A172 (cell line): ENCODE measurements at places on chromosomes 5 and 9.

- no peak for DNase-seq
Observed at GRCh38 chr9:75851917-75852316, 38.6 kb upstream of the PCSK5 start.

- DNase-seq, result no peak
Observed at GRCh38 chr9:3367185-3367584, 158.6 kb downstream of the RFX3 start.

GRCh38 chr9:129868023-129868871 is 33.0 kb downstream of the USP20 start:
- no peak for DNase-seq

GRCh38 chr5:157222506-157223230 is 42.0 kb downstream of the ITK start:
- peak; percentile 82 for DNase-seq

- no peak for DNase-seq
Observed at GRCh38 chr9:70868041-70868440, 253.4 kb downstream of the TRPM3 start.

GRCh38 chr9:89382026-89382986 is 64.0 kb downstream of the SECISBP2 start:
- no peak for DNase-seq

DNA sequence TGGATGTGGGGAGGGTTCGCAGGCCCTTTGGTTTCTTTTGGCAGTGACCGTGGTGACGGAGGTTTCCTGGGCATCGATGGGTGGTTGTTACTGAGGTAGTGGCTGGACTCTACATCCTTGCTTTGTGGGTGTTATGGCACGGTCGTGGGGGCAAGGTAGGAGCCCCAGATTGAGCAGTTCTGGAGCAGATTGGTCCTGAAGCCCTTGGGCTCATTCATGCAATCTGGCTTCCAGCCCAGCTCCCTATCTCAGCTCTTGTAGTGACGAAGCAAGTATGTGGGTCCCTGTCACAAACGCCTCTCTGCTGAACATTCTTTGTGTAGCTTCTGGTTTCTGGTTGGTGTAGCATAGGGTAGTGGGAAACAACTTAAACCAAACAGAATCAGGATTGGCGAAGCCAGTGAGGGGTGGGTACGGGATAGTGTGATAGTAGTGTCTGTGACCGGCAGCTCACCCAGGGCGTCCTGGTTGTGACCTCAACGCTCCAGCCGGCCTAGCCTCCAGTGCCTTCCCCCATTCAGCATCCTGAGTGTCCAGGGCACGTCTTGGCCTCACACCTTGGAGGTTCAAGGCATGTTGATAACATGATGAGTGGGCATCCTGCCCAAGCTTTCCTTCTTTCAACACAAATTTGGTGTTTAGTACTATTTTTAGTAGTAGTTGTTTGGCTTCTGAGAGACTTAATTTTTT is 2.9 kb downstream of the NDUFS6 start:
- DNase-seq, result no peak

GRCh38 chr5:44389823-44390143 is 563 bp upstream of the FGF10 start:
- DNase-seq, result no peak

DNA sequence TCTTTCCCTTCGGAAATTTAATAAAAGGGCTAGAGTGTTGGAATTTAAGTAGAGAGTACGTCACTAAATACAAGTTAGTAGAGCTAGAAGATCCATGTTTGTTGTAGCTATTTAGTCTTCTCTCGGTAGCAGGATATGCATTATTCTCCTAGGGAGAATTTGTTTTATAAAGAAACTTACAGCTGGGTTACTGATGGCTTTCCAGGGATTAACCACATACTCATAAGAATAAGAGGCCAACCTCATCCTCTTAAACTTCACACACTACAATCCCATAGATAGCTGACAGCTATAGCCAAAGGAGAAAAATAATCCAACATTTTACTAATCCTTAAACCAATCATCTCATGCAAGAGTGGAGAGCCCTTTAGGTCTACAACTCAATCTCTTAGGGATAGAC is 43.0 kb downstream of the TLE1 start:
- no peak for DNase-seq

DNA sequence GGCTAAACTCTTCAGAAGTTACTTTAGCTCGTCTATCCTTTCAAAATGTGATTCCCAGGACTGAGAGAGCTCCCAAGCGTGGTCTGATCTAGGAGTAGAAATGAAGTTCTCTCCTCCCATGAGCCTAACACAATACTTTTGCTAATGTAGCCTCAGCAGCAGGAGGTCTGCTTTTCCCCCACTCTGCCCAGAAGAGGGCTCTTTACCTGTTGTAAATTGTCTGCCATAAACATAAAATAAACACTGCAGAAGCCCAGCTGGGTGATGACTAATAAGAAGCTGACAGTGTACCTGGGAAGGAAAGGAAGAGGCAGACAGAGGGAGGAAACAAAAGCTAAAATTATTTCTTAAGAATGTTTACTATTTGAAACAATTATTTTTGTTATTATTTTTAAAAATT is 15.4 kb downstream of the SLC36A3 start:
- DNase-seq, result peak; percentile 35

DNA sequence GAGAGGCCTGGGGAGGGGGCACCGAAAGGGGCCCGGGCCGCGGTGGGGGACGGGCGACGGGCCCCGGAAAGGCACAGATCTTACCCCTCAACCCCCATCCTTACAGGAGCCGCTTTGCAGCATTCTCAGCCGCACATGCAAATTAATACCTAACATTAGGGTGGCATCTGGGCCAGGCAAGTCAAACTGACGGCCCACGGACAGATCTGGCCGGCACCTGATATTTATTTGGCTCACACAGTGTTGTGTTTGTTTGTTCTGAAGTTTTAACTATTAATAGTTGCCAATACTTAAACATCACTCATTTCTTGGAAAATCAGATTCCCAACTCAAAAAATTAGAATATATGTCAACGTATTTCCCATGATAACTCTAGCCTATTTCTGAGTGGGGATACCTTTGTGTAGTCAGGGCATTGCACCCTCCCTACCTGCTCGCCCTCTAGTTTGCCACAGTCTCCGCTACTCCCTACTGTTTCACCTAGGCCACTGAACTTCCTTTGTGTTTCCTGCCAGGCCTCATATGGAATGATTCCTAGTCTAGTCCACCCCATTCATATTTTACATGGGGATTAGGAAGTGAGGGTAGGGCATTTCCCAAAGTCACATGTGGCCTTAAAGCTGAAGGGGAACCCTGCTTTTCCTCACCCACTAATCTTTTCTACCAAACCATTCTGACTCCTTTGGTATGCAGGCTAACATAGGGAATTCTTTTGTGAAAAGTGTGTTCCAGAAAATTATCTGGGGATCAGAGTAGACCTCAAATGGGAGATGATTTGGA is 71.9 kb upstream of the LARP1 start:
- peak; percentile 24 for DNase-seq

DNA sequence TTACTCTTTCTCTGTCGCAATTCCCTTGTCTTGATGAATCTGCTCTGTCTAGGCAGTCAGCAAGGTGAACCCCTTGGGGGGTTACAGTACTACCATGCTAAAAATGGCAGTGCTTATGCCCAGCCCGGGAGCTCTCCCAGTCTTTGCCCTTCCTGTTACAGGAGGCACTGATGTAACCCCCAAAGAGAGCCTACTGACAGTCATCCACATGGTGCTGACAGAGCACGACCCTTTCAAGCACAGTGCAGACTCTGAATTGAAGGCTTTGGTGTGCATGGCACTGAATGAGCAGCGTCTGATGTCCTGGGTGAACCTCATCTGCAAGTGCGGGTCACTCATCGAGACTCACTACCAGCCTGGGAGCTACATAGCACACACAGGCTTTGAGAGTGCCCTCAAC is 34.5 kb upstream of the SLC36A2 start:
- no peak for DNase-seq

DNA sequence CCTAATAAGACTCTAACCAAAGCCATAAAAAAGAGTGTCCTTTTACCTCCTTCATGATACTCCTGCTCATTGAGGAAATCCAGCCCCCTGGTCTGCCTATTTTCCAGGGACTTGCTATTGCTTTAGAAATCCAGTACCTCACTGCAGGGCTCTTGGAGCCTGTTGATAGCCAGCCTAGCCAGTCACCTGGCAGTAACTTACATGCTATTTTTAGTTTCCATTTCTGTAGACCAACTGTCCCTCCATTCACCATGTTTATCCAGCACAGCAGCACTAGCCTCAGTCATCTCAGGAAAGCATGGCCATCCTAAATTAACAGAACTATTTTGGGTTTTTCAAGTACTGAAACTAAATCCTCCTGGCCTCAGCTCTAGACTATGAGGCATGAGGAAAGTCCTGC is 91.5 kb upstream of the PHF24 start:
- DNase-seq, result no peak

DNA sequence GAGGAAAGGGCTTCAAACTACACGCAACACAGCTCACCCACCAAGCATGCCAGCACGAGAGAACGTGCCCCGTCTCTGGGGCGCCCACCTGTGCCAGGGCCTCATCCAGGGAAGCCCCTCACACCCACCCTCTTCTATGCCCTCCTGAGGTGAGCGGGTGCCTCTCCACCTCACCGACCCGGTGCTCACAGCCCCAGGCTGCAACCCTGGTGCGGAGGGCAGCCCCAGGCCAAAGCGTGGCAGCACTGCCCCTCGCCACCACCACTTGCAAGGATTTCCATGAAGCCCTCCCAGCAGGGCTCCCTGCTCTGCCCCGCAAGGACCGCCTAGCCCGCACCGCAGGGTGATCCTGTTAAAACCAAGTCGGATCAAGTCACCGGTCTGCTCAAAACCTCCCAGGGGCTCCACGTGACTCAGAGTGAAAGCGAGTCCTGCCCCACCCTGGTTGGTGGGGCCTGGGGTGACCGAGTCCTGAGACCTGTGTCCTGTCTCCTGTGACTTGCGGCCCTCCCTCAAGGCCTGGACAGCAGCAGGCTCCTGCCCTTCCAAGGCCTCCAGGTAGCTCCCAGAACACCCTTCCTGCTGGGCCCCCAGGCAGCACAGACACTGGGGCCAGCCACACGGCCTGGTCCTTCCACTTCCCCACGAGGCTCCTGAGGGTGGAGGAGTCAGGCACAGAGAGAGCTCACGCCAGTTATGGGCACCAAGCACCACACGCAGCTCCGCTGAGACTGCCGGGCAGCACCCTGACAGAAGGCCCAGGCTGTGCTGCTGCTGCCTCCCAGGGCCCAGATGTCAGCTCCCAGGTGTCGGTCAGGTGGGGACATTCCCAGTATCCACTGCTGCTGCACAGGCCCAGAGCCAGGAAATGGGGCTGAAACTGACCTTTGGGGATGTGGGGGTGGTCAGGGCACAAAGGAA is 12.7 kb downstream of the BRD3 start:
- no peak for DNase-seq

DNA sequence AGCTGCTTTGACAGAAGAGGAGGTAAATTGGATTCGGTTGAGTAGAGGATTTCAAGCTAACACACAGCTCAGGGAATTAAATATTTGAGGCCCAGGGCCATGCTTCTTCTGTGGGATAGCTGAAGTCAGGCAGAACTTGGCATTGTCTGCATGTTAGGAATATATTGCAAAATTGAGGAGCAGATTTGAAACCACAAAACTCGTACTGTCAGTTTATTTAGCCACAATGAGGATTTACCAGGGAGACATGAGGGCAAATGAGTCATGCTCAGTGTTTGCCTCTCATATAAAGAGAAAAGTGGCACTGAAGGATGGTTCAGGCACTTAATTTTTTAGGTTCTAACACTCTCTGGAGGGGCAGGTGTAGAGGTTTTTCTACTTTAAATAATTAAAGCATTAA is 83.0 kb upstream of the PRLR start:
- DNase-seq, result peak; percentile 61

GRCh38 chr5:147465747-147466146 is 44.1 kb downstream of the DPYSL3 start:
- DNase-seq, result no peak

GRCh38 chr9:82558855-82559630 is 503.9 kb downstream of the RASEF start:
- DNase-seq, result peak; percentile 60

DNA sequence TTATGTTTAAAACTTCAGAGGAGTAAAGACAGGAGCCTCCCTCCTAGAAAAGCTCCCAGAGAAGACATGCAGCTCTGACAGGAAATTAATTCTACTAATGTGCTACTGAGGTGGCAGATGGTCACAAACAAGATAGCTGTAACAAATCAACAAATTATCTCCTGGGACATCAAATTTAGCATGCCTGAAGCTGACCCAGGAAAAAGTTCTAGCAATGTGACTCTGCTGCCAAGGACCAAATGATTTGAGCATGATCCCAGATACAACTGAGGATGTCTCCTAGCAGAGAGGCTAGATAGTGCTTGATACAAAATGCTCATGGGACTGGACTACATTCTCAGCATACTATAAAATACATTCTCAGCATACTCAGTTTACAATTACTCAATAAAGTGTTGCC is 413.5 kb upstream of the SMC2 start:
- DNase-seq, result no peak

DNA sequence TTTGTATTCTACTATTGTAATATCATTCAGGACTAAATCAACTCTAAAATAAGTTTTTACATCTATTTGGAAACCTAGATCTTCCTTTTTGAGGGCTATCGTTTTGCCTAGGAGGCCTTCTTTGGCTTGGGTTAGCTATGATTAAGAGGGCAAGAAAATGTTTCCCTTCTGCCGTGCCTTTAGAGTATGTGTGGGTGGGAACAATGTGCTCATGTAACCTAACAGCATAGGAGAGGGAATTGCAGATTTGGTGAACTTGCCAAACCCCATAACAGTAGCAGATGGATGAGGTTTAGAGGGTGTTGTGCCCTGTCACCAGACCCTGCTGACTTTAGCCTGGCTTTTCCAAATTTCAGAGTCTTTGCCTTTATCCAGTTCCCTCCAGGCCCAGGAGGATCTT is 339.0 kb downstream of the ADGRV1 start:
- no peak for DNase-seq

GRCh38 chr9:70120834-70121510 is 77.3 kb downstream of the MAMDC2 start:
- DNase-seq, result peak; percentile 95

DNA sequence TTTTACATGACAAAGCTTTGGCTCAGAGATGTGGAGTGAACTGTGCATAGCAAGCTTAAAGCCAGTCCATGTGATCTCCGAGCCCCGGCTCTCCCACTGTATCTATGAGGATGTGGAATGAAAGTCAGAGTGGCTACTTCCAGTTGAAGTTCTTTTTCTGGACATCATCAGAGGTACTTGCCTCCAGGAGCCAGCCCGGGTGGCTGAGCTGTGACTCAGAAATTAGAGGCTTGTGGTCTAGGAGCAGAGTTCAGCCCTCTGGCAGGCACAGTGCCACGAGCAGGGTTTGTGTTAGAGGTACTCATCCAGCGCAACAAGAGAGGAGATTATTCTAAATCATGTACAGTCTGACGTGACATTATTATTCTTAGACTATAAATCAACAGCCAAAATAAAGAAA is 322.5 kb downstream of the CDK5RAP2 start:
- DNase-seq, result no peak

- no peak for DNase-seq
Observed at GRCh38 chr9:133476036-133476931, 2.6 kb downstream of the SLC2A6 start.
